H4 (cell line): ENCODE measurements at places on chromosomes 1 and 21. TPM values are rescaled to one million over a fixed set of nuclear protein-coding genes. Genes with fewer than 3 reads are reported as not detected.

The ASCL5 gene
- total RNA-seq: not detected in 2 replicates

The TAL1 gene
- 0.10 and 0.27 TPM in 2 replicates for total RNA-seq

The ADORA3 gene
- not detected in 2 replicates for total RNA-seq

The DEPDC1 gene
- 53.8 and 81.0 TPM in 2 replicates for total RNA-seq

The CYYR1 gene
- not detected in 2 replicates for total RNA-seq

The PROK1 gene
- not detected in 2 replicates for total RNA-seq

The ADGRL2 gene
- total RNA-seq: 29.4 and 36.4 TPM in 2 replicates

The FCRLB gene
- 0.45 and 0.51 TPM in 2 replicates for total RNA-seq

The SERPINC1 gene
- total RNA-seq: not detected in 2 replicates

The FCRL2 gene
- not detected in 2 replicates for total RNA-seq

The HES3 gene
- total RNA-seq: not detected in 2 replicates

The S100A7 gene
- total RNA-seq: not detected in 2 replicates

The ELF3 gene
- 1.9 and 4.5 TPM in 2 replicates for total RNA-seq

The TRIM17 gene
- not detected in 2 replicates for total RNA-seq

The SMPDL3B gene
- total RNA-seq: 0.23 and 1.6 TPM in 2 replicates

The CYP4X1 gene
- 0.17 TPM in 1 of 2 replicates, not detected in the other for total RNA-seq

The GJB4 gene
- not detected in 2 replicates for total RNA-seq
